ENCODE measurements at places on chromosomes 13 and 19.

DNA sequence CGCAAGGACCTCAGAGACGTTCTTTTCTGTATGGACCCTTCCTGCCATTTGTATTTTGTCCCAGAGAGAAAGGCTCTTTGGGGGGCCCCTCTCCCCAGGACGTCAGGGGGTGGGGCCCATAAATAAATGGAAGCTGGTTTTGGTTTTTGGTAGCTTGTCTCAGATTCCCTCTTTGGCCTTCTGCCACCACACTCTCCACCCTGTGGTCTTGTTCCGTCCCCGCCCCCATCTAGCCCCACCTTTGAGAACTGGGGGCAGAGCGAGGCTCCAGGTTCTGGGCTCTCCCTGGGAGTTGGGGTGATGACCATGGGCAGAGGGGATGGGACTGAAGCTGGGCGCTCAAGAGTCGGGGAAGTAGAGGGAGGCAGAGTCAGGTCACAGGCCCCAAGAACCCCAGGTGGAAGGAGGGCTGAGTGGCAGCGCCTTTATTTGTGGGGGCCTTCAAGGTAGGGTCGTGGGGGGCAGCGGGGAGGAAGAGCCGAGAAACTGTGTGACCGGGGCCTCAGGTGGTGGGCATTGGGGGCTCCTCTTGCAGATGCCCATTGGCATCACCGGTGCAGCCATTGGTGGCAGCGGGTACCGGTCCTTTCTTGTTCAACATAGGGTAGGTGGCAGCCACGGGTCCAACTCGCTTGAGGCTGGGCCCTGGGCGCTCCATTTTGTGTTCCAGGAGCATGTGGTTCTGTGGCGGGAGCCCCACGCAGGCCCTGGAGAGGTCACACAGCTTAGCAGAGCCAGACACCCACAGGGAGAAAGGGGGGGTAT is 3.3 kb downstream of the ISYNA1 start:
- no peak for DNase-seq

- DNase-seq: no peak
Observed at GRCh38 chr13:98429977-98430736, 146.8 kb downstream of the STK24 start.

DNA sequence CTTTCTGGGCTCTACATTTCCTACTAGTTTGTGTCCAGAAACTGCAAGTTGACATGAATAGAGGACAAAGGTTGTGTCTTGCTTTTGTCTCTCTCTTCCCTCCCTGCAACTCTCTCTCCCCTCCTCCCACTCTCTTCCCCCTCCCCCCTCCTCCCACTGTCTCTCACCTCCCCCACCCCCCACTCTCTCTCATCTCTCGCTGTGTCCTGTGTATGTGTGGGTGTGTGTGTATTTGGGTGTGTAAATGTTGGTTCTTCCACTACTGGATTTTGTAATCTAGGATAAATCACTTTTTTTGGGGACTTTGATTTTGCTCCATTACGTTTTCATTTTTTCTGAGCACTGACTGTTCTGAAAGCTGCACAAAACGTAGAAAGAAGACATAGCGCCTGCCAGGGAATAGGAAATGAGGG is 48.4 kb downstream of the AKAP11 start:
- no peak for DNase-seq

DNA sequence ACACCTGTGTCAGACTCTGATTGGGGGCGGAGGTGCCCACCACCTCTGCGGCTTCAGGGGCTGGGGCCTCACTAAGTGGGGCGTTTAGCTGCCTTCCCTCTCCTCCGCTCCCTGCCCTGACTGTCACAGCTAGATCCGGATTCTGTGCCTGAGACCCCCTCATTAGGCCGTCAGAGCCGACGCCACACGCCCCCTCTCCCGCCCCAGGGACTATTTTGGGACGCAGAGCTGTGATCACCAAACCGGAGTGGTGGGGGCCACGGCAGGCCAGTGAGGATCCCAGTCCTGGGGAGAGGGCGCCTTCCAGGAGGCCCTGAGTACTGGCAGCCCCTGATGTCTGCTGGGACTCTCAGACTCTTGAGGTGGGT is 762 bp downstream of the KANK3 start:
- no peak for DNase-seq

DNA sequence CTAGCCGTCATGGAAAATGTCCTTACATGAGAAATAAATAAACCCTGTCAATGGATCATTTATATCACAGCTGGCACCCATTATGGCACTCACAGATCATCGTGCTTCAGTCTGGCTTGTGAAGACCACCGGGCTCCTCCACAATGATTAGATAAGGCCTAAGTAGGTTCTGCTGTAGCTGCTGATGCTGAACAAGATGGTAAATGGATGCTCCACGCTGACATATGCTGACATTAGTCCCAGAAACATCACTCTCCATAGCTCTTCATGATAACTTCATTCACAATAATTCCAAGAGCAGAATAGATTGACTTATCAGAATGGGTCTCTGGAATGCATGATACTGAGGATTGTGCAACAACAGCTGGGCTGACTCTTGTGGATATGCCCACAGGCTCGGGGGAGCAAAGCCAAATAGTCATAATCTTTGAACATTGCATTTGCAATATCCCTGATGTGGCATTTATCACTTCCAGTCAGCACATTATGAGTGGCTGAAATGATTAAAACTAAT is 63.8 kb upstream of the RXFP2 start:
- no peak for DNase-seq

All from HCEC 1CT (cell line).